ENCODE measurements at places on chromosomes 11 and 22.

DNA sequence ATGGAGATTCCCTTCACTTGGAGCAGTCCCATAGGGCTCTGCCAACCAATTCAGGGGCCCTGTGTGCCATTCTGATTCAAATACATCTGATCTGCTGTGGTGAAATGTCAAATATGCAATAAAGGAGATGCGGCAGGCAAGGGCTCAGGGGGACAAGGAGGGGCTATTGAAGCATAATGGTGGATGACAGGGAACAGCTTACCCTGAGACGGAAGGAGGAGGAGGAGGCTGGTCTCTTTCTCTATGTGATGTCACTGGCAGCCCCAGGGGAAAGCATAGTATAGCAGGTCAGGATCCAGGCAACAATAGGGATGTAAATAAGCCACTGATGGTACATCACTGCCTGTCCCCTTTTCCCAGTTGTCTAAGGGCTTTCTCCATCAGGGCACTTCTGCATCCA is 350.9 kb upstream of the SYN3 start:
- DNase-seq = no peak

- no peak for DNase-seq
Observed at GRCh38 chr11:110759972-110760381, 47.7 kb upstream of the ARHGAP20 start.

- DNase-seq = no peak
Observed at GRCh38 chr11:93477684-93478234, 65.4 kb downstream of the SMCO4 start.

DNA sequence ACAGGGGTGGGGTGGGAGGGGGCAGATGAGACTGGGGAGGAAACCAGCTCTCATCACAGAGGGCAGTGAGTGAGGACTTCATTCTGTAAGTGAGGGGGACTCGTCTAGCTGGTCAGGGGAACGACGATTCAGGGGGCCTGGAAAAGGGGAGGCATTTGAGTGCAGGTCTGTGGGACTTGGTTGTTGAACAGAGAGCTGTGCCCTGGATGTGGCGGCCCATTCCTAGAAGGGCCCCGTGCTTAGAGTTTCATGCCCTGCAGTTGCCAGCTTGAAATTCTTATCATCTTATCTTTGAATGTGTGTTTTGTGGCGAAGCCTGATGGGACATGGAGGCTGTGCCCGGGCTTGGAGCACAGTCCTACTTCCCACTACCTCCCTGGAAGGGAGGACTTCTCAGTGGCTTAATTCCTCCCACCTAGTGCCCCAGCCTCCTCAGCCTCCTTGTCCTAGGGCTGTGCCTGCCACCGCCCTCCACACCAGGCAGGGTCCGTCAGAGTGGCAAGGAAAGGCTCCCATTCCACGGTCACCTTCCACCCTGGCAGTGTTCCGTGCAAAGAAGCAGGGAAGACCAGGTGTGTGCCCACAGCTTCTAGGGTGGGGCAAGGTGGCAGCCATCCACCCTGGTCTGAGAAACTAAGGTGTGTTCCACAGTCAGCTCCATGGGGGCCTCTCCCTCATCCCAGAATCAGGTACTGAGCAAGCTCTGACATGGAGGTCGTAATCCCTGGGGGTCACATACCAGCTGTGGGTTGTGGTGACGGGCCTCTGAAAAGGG is 59.7 kb upstream of the LMO1 start:
- DNase-seq = no peak

DNA sequence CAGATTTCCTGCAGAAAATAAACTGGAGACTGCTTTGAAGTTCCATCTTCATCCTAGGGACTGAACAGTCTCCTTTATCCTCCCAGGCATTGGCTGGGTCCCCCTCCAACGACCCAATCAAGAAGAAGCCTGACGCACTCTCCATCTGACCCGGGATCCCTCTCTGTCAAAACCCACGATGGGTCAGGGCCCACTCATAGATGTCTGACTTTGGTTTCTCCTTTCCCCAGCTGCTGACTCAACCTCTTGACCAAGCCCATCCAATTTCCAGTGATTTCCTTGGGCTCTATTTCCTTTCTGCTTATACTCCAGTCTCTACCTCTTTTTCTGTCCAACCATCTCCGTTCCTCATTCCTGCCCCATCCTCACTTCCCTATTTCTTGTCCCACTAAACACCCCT is 189.7 kb downstream of the MIAT start:
- no peak for DNase-seq

GRCh38 chr11:126280595-126280994 is 2.3 kb upstream of the TIRAP start:
- no peak for DNase-seq

GRCh38 chr11:132336781-132337535 is 966.5 kb downstream of the NTM start:
- DNase-seq = no peak

DNA sequence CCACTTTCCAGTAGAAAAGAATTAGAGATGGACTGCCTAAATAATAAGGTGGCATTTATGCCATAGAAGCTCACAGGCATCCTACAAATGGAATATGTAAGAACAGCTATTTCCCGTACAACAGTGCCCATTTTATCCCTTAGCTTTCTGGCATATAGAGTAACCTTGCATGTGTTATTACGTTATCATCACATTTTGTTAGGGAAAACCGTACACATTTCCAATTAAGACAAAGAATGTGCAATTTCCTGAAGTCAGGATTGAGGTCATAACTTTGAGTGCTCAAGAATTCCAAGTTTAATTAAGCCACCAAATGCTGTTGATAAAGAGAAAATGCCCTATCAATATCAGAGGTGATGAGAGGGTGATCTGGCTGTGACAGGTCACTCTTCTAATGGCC is 58.9 kb downstream of the LDLRAD3 start:
- no peak for DNase-seq

- no peak for DNase-seq
Observed at GRCh38 chr11:39570526-39570925, 1888.9 kb downstream of the LRRC4C start.

GRCh38 chr11:61700212-61700611 is 20.0 kb downstream of the DAGLA start:
- no peak for DNase-seq

- DNase-seq = no peak
Observed at GRCh38 chr22:28628766-28629165, 50.9 kb downstream of the TTC28 start.

DNA sequence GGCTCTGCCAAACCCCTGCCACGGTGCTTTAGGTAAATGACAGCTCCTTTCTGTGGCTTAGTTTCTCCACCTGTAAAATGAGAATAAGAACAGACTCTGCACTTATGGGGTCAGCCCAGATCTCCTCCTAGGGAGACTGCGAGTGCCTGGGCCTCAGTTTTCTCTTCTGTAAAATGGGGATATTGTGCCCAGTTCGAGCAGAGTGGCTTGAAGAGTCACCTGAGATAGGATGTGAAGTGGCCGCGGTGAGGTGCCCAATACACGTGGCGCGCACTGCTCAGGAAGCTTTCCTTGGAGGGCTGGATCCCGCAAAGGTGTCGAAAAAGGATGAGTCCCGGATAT is 473 bp upstream of the EMID1 start:
- no peak for DNase-seq
